ENCODE measurements at places on chromosomes 2 and 18.

GRCh38 chr18:79511671-79512301 lies 116.1 kb downstream of the NFATC1 start:
- DNase-seq: no peak

DNA sequence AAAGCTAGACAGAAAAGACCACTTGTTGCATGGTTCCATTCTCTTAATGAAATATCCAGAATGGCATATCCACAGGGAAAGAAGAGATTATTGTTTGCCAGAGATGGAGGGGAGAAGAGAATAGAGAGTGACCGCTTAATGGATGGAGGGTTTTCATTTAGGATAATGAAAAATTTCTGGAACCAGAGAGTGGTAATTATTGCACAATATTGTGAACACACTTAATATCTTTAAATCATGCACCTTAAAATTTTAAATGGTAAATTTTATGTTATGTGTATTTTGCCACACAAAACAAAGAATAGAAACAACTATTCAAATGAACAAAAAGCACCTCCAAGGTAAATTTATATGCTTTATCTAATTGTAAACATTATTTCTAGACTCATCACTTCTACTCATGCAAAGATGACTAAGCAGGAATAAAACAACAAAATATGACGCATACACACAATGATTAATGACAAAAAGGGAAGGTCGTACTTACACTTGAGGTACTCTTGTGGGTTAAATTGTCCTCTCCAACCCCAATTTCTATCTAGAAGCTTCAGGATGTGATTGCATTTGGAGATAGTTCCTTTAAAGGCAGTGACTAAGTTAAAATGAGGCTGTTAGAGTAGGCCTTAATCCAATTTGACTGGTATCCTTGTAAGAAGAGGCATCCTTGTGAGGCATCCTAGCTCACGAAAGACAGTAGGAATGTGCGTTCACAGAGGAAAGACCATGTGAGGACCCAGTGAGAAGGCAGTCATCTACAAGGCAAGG lies 18.7 kb upstream of the DHRS9 start:
- DNase-seq: no peak

DNA sequence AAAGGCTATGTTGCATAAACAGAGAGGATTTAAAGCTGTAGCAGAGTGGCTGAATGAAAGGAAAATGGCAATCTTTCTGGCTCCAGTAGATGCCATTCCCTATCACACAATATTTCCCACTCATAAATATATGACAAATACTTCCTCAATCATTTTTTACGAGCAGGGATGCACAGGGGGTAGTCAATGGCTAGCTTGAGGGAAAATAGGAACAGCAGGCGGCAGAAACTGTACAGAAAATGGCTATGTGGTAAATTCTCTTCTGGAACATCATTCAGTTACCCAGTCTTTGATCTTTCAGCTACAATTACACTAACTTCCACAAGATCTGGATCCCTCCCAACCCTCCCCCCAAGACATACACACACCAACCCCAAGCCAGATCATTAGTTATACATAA lies 127.2 kb downstream of the OLA1 start:
- no peak for DNase-seq

DNA sequence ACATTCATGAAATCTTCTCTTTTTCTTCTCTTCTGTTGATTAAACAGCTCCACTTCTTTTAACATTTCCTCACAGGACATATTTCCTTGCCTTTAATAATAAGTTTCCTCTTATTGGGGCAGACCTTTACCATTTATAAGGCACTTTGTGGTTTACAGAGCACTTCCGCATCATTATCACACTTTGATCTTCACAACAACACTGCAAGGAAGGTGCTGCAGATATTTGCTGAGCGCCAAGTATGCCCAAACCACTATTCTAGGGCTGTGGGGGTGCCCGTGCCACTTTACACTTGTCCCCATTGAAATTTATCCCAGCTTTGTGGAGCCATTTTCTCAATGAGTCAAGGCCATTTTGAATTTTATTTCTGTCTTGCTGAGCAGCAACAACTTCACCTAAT lies 246.6 kb downstream of the SS18 start:
- no peak for DNase-seq

DNA sequence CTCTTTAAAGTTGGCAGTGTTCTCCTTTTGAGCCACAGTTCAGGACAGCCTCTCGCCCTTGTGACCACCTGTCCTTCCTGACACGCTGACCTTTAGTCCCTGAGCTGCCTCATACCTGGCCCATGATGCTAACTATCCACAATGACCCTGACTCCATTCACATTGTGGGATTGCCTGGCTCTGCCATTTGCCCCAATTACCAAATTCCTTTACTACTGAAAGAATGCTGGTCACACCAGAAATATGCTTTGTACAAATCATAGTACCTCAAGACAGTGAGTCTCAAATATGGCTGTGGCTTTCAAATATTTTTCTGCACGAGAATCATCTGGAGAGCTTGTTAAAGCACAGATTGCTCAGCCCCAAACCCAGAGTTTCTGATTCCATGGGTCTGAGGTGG lies 54.2 kb downstream of the LTBP1 start:
- no peak for DNase-seq

DNA sequence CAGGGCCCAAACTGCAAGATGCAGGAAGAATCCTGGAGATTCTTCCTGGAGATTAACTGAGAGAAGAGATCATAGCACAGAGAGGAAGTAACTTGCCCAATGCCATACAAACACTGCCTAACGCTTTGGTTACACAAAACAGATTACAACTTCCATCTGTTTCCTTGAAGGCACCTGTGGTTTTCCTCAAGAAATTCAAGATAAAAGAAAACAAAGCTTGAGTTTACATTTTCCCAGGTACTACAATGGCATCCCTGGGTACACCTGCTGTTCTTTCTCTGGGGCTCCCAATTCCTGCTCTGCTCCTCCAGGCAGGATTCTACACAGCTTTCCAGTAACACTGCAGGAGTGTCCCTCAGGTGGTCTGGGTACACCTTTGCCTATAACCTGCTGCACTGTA lies 781.9 kb upstream of the ID2 start:
- DNase-seq: no peak

Measured in activated naive CD8-positive, alpha-beta T cell treated with anti-CD3 and anti-CD28 coated beads, Interleukin-2, amount 50 U/mL, for 16 hours (primary cell).